ENCODE measurements at places on chromosomes 3 and 15. TPM values are rescaled to one million over a fixed set of nuclear protein-coding genes. Genes with fewer than 3 reads are reported as not detected.

DNA sequence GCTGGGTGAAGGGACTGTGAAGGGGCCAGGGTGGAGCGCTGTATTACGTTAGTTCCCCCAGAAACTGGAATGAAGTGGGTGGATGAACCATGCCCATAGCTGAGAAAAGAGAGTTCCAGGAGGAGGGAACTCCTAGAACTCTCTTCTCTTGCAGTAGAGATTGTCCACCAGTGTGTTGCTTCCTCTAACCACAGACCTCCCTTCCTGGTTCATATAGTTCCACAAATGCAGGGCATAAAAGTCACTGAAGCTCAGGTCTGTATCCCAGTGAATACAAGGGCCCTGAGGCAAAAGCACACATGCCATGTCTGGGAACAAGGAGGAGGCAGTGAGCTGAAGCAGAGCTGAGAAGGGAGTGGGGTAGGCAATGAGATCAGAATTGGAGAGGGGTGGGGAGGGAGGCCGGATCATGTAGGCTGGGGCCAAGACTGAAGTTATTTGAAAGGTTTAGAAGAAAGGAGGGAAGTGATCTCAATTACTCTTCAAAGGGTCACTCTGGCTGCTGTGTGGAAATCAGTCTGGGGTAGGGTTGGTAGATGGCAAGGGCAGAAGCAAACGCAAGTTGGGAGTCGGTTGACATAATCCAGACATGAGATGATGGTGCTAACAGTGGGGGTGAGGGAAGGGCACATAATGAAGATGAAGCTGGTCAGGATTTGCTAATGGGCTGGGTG is 6.5 kb downstream of the A4GNT start:
- no peaks in the 10 kb centered on the region for H3K27me3 ChIP-seq
- H3K4me1 ChIP-seq: no peaks in the 10 kb centered on the region
- H3K36me3 ChIP-seq: peaks cover 2% of the 10 kb centered on the region
- no peak for DNase-seq

GRCh38 chr3:71056327-71056726 is 527.2 kb downstream of the FOXP1 start:
- no peaks in the 10 kb centered on the region for H3K36me3 ChIP-seq
- peaks cover 9% of the 10 kb centered on the region for H3K4me1 ChIP-seq
- H3K4me3 ChIP-seq: no peak overlapping the region
- DNase-seq: no peak
- H3K27me3 ChIP-seq: no peaks in the 10 kb centered on the region

CELF6 gene
- 0.13 TPM for total RNA-seq

KIF23 gene
- 57.2 TPM for total RNA-seq

DNA sequence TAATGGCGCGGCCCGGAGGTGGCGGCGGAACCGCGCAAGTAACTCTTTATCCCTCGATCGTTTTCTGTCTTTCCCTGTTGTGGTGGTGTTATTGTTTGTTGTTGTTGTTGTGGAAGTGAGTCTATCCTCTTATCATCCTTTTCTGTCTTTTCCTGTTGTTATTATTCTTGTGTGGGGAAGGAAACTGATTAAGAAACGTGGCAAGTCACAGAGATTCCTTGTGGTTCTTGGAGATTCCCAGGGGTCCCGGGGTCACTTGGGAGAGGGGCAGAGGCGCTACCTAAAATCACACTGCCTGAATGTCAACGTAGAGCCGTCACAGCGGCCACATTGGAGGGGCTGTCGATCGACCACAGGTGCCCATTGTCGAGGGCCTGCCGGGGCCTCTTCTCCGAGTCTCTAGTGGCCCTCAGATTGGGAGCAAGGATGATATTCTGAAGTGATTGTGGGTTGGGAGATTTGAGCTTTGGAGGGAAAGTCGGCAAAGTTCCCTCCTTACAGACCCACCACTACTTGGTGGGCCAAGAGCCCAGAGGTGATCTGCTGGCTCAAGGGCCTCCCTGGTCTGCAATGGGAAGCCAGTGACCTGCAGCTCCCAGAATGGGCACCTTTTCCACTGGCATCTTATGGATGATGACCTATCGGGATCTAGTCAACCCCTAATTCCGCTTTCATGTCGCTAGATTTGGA is 790 bp downstream of the PARP14 start:
- peaks cover 2% of the 10 kb centered on the region for H3K36me3 ChIP-seq
- H3K4me1 ChIP-seq: peaks cover 7% of the 10 kb centered on the region
- peak; percentile 47 for DNase-seq
- H3K4me3 ChIP-seq: peak overlapping the region; percentile 76

- DNase-seq: no peak
- no peak overlapping the region for H3K4me3 ChIP-seq
- H3K36me3 ChIP-seq: no peaks in the 10 kb centered on the region
- no peaks in the 10 kb centered on the region for H3K27me3 ChIP-seq
- no peak overlapping the region for H3K27ac ChIP-seq
- no peaks in the 10 kb centered on the region for H3K4me1 ChIP-seq
These were observed 37.7 kb downstream of the ALDH1L1 start for GRCh38 chr3:126142652-126143051.

RTP1 gene
- total RNA-seq: 6.6 TPM

TNFAIP8L3 gene
- total RNA-seq: 0.31 TPM

DNA sequence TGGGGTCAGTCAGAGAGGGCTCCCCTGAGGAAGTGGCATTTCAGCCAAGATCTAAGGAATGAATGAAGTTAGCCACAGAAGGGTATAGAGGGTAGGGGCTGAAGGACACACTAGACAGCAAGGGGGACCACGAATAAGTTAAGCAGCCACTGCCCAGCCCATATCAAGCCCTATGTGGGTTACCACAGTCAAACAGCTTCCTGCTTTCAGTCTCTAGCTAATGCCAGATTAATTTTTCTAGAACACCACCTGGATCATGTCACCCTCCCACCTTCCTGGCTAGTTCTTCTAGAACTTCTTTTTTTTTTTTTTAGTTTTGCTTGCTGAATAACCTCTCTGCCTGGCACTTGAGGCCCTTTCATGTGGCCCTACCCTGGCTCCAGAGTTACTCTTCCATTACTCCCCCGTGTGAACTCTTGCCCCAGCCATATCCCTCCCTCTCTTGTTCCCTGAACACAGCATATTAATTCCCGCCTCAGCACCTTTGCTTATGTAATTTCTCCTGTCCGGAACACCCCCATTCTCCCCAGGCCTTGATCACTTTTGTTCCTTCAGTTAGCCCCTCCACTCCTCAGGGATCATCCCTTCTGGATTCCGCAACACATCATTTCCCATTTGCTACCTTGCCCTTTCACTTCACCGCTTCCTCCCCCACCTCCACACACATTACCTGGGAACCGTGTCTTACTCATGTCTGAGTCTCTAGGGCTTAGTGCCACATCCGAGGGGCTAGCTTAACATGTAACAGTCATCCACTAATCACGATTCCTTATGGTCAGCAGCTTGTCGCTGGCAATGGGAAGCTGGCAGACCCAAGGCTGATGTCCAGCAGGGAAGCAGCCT is 20.6 kb upstream of the BNC1 start:
- no peaks in the 10 kb centered on the region for H3K27me3 ChIP-seq
- H3K4me1 ChIP-seq: peaks cover 5% of the 10 kb centered on the region
- no peak overlapping the region for H3K27ac ChIP-seq
- H3K4me3 ChIP-seq: no peak overlapping the region
- DNase-seq: no peak

GRCh38 chr3:71551311-71551919 is 32.1 kb downstream of the FOXP1 start:
- H3K4me1 ChIP-seq: no peaks in the 10 kb centered on the region
- H3K36me3 ChIP-seq: no peaks in the 10 kb centered on the region
- H3K27ac ChIP-seq: no peak overlapping the region
- H3K27me3 ChIP-seq: no peaks in the 10 kb centered on the region

LRRC2 gene
- total RNA-seq: 2.6 TPM

- no peaks in the 10 kb centered on the region for H3K4me1 ChIP-seq
- no peaks in the 10 kb centered on the region for H3K36me3 ChIP-seq
- DNase-seq: no peak
These were observed 564.4 kb downstream of the TBL1XR1 start for GRCh38 chr3:176632925-176633324.
